ENCODE measurements at places on chromosomes 11 and 22. TPM values are rescaled to one million over a fixed set of nuclear protein-coding genes. Genes with fewer than 3 reads are reported as not detected.

DNA sequence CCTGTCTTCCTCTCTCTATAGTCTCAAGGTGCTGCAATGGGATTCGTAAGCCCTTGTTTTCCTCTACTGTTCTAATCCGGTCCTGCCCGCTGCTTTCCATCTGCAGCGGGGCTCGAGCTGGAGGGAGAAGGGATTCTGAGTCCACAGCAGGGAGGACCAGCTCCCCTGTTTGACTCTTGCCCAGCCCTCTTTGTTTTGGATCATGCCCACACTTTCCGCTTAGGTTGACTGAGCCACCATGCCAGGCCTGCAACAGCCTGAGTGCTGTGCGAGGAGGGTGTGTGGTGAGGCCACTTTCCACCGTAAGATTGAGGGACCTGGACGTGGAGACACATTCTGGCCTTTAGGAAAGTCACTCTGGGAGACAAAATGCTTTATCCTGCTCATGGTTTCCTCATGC, 58.3 kb downstream of the CEP164 start:
- ATAC-seq: no peak

The INSC gene
- total RNA-seq: 0.38 TPM

The FGF19 gene
- 0.21 TPM for total RNA-seq

The RIC3 gene
- total RNA-seq: 48.0 TPM

DNA sequence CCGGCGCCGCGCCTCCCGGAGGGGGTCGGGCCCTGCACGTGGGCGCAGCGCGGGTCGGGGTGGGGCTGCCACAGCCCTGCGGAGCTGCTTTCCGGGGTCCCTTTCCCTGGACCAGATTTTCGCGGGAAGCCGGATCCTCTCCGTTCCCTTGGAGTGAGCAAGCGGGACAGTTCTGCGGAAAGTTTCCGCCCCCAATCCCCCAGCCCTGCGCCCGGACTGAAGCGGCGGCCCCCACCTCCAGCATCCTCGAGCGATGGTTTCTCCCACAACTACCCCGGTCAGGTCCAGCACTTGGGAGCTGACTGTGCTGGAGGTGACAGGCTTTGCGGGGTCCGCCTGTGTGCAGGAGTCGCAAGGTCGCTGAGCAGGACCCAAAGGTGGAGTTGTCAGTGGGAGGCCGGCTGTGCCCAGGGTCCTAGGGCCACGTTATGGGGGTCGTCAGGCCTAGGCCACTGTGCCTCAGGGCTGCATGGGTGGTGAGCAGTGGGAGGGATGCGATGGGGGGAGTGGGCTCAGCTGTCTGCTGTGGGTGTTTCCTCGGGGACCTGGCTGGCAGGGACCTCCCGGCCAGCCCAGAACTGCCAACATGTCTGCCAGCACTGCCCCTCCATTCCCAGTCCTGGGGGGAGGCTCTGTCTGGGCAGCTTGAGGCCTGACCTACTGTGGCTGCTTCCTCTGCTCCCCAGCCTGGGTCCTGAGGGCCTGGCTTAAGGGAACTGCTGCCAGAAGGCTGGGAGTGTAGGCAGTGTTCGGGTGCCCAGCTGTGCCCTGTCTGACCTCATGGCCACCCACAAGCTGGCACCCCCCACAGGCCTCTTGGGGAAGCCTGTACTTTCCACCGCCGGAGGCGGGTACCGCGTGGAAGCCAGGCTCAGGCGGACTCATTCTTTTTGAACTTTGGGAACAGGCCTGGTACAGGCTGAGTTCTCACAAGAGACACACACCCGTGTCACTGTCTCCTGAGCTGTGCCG, 726 bp downstream of the ST3GAL4 start:
- peak; percentile 38 for ATAC-seq

GRCh38 chr11:61924064-61924455, 6.7 kb upstream of the RAB3IL1 start:
- ATAC-seq: no peak

The SCGB1D1 gene
- total RNA-seq: not detected

- peak; percentile 58 for ATAC-seq
Measured at GRCh38 chr22:50576070-50576469, 2.2 kb downstream of the CPT1B start.

DNA sequence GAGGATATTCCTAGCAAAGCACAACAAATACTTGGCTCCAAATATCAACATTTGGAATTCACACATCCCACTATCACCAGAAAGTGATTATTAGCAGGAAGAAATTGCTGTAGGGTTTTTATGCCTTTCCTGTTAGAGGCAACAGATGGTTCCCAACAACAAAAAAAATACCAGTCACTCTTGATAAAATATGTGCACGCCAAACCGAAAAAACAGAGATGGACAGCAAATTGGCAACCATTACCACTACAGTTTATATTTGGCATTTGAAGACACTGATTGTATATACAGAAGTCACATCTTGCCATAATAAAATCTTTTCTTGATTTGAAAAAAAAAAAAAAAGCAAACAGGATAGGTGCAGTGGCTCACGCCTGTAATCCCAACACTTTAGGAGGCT, 78.2 kb downstream of the TMPRSS5 start:
- ATAC-seq: no peak

DNA sequence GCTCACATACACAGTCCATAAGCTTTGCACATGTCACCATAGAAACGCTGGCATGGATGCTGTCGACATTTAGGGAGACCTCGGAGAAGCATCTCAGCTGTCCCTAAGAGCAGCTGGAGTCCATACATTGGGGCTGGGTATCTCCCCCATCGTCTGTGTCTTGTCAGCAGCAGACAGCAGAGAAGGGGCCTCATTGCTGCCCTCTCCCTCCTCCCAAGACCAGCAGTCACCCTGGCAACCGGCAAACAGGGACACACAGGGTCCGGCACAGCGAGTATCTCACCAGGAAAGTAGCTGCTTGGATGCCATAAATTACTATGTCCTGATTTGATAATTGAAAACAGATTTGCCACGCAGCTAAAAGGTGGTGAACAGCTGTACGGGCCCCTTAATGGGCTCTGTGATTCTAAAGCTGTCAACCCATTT, 84.4 kb downstream of the CD44 start:
- ATAC-seq: peak; percentile 50

The AQP11 gene
- total RNA-seq: 3.7 TPM

DNA sequence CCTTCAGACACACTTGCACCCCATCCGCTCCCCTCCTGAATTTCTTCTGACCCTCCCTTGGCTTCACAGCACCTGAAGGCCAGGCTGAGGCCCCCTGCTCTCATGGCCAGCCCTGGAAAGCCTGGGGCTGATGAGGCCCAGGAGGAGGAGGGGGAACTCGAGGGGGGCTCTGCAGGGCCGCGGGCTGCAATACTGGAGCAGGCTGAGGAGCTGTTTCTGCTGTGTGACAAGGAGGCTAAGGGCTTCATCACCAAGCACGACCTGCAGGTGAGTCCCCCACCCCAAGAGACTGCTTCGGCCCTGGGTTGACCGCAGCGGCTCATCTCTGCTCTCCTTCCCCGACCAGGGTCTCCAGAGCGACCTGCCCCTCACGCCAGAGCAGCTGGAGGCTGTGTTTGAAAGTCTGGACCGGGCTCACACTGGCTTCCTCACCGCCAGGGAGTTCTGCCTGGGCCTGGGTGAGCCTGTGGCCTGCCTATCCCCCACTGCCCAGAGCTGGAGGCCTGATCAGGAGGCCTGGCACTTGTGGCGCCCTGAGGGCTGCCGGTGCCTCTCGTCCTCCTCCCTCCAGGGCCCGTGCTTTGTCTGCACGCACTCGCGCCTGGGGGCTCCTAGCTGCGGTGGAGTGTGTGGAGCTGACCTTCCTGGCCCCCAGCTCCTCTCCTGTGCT, 922 bp downstream of the CRACR2B start:
- peak; percentile 45 for ATAC-seq

GRCh38 chr11:115502636-115503082, 1.6 kb downstream of the CADM1 start:
- no peak for ATAC-seq

The MOGAT2 gene
- total RNA-seq: 0.13 TPM

- ATAC-seq: peak; percentile 98
Measured at GRCh38 chr11:57761301-57762234, at the start of gene CTNND1. Gene CTNND1, plus strand, starts transcription at chr11:57761802. Its CDS starts 29,677 bp downstream, at chr11:57791479.

DNA sequence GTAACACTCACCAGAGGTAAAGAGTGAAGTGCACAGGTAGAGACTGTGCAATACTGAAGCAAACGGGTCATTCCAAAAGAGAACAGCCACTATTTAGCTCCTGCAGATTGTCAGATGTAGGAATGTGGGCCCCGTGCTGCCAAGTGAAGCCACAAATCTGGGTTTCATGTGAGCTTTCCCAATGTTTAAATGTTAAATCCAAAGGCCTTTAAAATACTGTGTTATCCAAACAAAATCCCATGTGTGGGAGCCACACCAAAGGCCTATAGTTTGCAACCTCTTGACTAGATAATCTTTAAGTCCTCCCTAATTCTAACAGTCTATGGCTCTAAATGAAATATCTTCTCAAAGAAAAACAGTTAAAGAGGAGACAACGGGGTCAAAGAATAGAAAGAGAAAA, 43.3 kb downstream of the RBFOX2 start:
- ATAC-seq: no peak

The MRGPRX4 gene
- total RNA-seq: not detected

- ATAC-seq: peak; percentile 62
Measured at GRCh38 chr11:35030716-35031213, 108.2 kb upstream of the CD44 start.

- no peak for ATAC-seq
Measured at GRCh38 chr11:129226207-129226798, 34.2 kb upstream of the ARHGAP32 start.

GRCh38 chr11:60777572-60777971, 7.6 kb upstream of the MS4A10 start:
- peak; percentile 45 for ATAC-seq

The C11orf97 gene
- 1.5 TPM for total RNA-seq

- ATAC-seq: peak; percentile 57
Measured at GRCh38 chr22:25701056-25701780, 40.8 kb upstream of the MYO18B start.

DNA sequence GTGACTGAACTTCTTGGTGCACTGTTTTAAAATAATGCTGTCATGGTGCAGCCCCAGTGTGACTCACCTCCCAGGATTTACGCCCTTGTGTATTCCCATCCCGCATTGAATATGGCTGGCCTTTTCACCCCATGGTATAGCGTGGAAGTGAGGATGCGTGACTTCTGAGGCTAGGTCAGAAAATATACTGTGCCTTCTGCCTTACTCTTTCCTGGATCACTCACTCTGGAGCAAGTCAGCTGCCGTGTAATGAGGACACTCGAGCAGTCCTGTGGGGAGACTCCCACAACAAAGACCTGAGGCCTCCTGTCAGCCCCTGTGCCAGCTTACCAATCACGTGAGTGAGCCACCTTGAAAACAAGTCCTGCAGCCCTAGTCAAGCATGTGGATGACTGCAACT, 471.9 kb upstream of the KIRREL3 start:
- peak; percentile 94 for ATAC-seq

The ATL3 gene
- 4.9 TPM for total RNA-seq

The SCGB1A1 gene
- not detected for total RNA-seq

The OR52H1 gene
- total RNA-seq: 0.47 TPM

The PANX3 gene
- total RNA-seq: not detected

GRCh38 chr11:117219001-117219400, 12.9 kb downstream of the PCSK7 start:
- no peak for ATAC-seq

DNA sequence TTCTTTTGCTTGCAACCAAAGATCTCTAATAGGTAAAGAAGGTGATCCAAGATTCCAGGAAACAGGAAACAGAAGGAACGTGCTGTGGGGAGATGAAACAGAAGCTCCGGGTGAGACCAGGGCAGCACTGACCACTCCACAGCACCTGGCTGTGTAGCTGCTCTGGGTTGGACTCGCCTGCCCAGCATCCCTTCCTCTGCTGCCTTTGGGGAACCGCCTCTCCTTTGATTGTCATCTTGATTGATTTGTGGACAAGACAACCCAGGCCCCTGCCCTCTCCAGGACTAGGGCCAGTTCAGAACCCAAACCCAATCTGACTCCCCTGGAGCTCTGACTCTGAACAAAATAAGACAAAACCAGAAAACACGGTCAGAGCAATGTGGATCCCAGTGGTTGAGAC, 14.7 kb upstream of the APOBEC3A start:
- no peak for ATAC-seq

The NCAM1 gene
- 274 TPM for total RNA-seq
